ENCODE measurements at places on chromosomes 5 and 9.

GRCh38 chr5:104840284-104840683, 1277.7 kb upstream of the NUDT12 start:
- DNase-seq: no peak

GRCh38 chr5:5183933-5184332, 43.8 kb downstream of the ADAMTS16 start:
- no peak for DNase-seq

DNA sequence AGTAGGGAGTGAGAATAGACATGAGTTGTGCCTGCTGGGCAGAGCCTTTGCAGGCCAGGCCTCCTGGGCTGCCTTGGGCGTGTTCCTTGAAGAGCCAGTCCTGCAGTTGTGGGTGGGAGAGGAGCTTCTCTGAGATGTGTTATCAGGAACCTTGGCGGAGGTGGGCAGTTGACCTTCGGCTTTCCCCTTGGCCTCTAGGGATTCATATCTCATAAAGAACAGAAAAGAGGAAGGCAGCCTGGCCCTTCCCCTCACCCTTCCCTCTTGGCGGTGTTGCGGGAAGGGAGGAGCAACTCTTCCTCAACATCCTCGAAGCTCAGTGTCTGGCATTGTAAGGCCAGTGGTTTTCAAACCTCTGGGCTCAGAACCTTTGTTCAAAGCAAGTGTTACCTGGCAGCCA, 59.2 kb downstream of the DAPK1 start:
- no peak for DNase-seq

GRCh38 chr9:4555236-4555635, 65.0 kb downstream of the SLC1A1 start:
- no peak for DNase-seq

DNA sequence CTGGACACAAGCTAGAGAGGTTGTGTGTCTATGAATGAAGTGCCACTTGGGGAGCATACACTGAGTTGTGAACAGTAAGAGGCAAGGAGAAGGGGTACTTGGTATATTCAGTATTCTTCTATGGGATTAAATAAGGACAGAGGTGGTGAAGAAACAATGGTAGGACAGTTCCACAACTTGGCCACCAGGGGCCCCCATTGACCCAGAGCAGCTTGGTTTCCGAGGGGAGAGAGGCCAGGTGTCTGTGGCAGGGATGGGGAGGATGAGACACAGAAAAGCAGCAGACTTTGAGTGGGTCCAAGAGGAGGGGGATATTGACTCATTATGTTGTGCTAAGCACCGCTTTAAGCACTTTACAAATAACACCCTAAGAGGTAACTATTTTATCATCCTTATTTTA, 220.6 kb downstream of the MELK start:
- no peak for DNase-seq

DNA sequence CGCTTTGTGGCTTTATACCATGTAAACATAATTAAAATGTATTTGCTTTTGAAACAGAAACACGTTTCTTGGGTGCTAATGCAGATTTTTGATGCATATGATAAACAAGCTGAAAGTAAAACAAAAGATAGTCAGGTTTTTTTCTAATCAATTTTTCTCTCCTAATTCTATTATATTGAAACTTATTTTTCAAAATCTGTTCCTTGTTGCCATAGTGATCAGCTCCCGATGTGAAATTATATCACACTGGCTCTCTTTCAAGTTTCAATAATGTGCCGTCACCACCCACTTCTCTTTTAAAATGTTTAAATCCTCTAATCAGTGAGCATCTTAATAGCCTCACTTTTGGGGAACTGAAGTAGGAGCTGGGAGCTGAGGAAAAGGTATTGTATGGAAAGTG, 36.4 kb upstream of the DAPK1 start:
- DNase-seq: no peak

GRCh38 chr9:99057665-99058625, 47.0 kb upstream of the TGFBR1 start:
- DNase-seq: no peak

DNA sequence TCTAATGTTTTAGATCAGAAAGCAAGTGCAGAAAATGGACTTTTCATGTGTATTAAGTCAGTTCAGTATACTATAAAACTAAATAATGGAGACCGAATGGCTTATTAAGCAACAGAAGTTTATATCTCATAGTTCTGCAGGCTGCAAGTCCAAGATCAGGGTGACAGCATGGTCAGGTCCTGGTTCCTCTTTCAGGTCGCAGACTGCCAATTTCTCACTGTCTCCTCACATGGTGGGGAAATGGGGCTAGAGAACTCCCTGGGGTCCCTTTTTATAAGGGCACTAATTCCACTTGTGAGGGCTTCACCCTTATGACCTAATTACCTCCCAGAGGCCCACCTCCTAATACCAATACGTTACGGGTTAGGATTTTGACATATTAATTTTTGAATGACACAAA, 48.7 kb downstream of the RICTOR start:
- DNase-seq: no peak

DNA sequence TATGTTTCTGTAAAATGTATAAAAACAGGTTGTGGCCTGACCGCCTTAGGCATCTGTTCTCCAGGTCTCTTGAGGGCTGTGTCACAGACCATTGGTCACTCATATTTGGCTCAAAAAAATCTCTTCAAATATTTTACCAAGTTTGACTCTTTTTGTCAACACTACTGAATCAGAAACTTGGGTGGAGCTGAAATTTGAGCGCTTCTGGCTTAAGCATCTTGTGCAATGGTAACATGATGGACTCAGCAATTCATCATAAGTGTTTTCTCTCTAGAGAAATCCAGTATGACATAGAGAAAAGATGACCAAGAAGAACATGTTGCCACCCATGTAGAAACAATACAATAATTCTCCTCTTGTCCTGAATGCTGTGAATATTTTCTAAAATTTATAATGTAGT, 387.9 kb downstream of the MAT2B start:
- DNase-seq: no peak

- DNase-seq: no peak
These were observed 440.0 kb downstream of the SEMA5A start for GRCh38 chr5:9105851-9106250.

- DNase-seq: no peak
These were observed 28.4 kb upstream of the TRIO start for GRCh38 chr5:14114615-14115251.

Measured in NCI-H187 treated with DMSO at 0.1 percent for 48 hours (cell line).